Upper lobe of left lung (tissue), 6 donors: ENCODE measurements at places on chromosomes 12 and 14. TPM values are rescaled to one million over a fixed set of nuclear protein-coding genes. Genes with fewer than 3 reads are reported as not detected.

Gene RDH16
- 0.46 TPM for total RNA-seq

Gene RBM23
- total RNA-seq = 95.4 TPM

Gene ZFYVE26
- total RNA-seq = 27.7 TPM

Gene GPR162
- 47.1 TPM for total RNA-seq

Gene KRT83
- not detected for total RNA-seq

Gene CACNA2D4
- total RNA-seq = 8.4 TPM

Gene OR4N2
- not detected for total RNA-seq

Gene BBS10
- 6.3 TPM for total RNA-seq

Gene ALDH1L2
- 2.1 TPM for total RNA-seq

Gene PARPBP
- total RNA-seq = 3.8 TPM

Gene TAS2R13
- 2.0 TPM for total RNA-seq

Gene TMPRSS12
- not detected for total RNA-seq

Gene ACOT6
- total RNA-seq = not detected

Gene C12orf43
- total RNA-seq = 18.9 TPM

Gene JAG2
- 16.9 TPM for total RNA-seq

Gene SDSL
- 6.4 TPM for total RNA-seq

Gene FOXG1
- not detected for total RNA-seq

Gene GAS2L3
- total RNA-seq = 21.0 TPM

Gene CBLN3
- total RNA-seq = 2.8 TPM

Gene SSTR1
- under 0.01 TPM for total RNA-seq

Gene RAD9B
- not detected for total RNA-seq

Gene DAO
- not detected for total RNA-seq

Gene SERPINA9
- total RNA-seq = not detected

Gene SALL2
- total RNA-seq = 11.5 TPM

Gene IL22
- not detected for total RNA-seq

Gene RASSF9
- total RNA-seq = 7.6 TPM

Gene HRK
- total RNA-seq = not detected

Gene KRT6A
- 1.3 TPM for total RNA-seq

Gene REP15
- total RNA-seq = 3.1 TPM

Gene NANOG
- not detected for total RNA-seq

Gene HNRNPA1
- total RNA-seq = 491 TPM

Gene TAC3
- not detected for total RNA-seq

Gene PFKM
- total RNA-seq = 32.1 TPM

Gene RNASE7
- total RNA-seq = not detected

Gene SNAPC1
- total RNA-seq = 4.4 TPM

Gene BORCS5
- 15.4 TPM for total RNA-seq

Gene ASB2
- total RNA-seq = 2.1 TPM

Gene XRCC3
- 8.4 TPM for total RNA-seq
